Heart right ventricle (tissue), 16 donors: ENCODE measurements at places on chromosomes 16 and 17. TPM values are rescaled to one million over a fixed set of nuclear protein-coding genes. Genes with fewer than 3 reads are reported as not detected.

HASPIN gene
- 0.18 TPM for total RNA-seq

NPIPB9 gene
- total RNA-seq: not detected

MYH2 gene
- 0.18 TPM for total RNA-seq

TP53TG3B gene
- not detected for total RNA-seq

ANKRD40CL gene
- not detected for total RNA-seq

RAD51C gene
- total RNA-seq: 33.9 TPM

MAP2K6 gene
- 3.0 TPM for total RNA-seq

KRTAP4-4 gene
- not detected for total RNA-seq

CACNG5 gene
- not detected for total RNA-seq

DPEP3 gene
- not detected for total RNA-seq

NPIPB13 gene
- total RNA-seq: not detected

KRTAP9-7 gene
- not detected for total RNA-seq

CTRB1 gene
- 3.1 TPM for total RNA-seq

ABCA8 gene
- total RNA-seq: 93.0 TPM

PIPOX gene
- total RNA-seq: 0.95 TPM

HOXB2 gene
- 2.3 TPM for total RNA-seq

MINK1 gene
- total RNA-seq: 48.8 TPM

KATNIP gene
- 21.0 TPM for total RNA-seq

CD19 gene
- not detected for total RNA-seq

HSPB9 gene
- total RNA-seq: not detected

DCXR gene
- total RNA-seq: 189 TPM

PITPNM3 gene
- 0.49 TPM for total RNA-seq

C16orf96 gene
- 0.07 TPM for total RNA-seq

NPIPA7 gene
- total RNA-seq: 2.2 TPM

LPO gene
- total RNA-seq: not detected

CES3 gene
- total RNA-seq: 0.53 TPM

CD300H gene
- total RNA-seq: 0.97 TPM
